ENCODE measurements at places on chromosomes 16 and 17.

- no peak for DNase-seq
Observed at GRCh38 chr16:77373726-77374125, 61.1 kb downstream of the ADAMTS18 start.

DNA sequence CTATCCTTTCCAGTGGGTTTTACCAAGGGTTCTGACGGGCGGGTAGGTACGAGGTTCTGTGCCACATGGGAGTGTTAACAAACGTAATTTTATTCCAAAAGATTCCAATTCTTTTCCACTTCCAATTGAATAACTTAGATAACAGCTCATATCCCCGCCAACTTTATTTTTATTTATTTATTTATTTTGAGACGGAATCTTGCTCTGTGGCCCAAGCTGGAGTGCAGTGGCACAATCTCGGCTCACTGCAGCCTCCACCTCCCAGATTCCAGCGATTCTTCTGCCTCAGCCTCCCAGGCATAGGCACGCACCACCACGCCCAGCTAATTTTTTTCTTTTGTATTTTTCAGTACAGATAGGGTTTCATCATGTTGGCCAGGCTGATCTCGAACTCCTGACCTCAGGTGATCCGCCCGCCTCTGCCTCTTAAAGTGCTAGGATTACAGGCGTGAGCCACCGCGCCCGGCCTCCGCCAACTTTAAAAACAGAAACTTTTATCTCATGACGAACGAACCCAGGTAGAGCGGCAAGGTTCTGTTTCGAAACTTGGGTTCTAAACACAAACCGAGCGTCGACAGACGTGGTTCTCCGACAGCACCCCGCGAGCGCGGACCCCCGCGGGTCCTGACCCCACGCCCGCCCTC is 613 bp downstream of the ECI1 start:
- DNase-seq = no peak

- DNase-seq = no peak
Observed at GRCh38 chr17:59621771-59622170, 2.1 kb downstream of the CLTC start.

- DNase-seq = no peak
Observed at GRCh38 chr17:39002991-39003715, 36.0 kb upstream of the FBXO47 start.

DNA sequence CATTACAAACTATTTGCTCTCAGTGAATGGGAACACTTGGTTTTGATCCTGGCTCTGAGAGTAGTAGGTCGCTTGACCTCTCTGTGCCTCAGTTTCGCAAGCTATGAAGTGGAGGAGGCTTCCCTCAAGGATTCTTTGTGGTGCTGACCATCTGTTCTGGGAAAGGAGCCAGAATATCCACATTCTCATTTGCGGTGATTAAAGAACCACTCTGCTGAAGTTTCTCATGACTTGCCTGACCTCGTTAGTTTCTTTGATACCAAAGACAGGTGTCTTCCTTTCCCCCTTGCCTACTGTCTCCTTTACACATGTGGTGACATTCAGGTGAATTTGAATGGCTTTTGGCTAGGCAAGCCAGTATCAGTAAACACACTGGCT is 116.0 kb downstream of the SNX29 start:
- DNase-seq = peak; percentile 93

GRCh38 chr17:57034807-57035754 is 50.0 kb upstream of the AKAP1 start:
- no peak for DNase-seq
